ENCODE measurements at places on chromosomes 2 and 18.

DNA sequence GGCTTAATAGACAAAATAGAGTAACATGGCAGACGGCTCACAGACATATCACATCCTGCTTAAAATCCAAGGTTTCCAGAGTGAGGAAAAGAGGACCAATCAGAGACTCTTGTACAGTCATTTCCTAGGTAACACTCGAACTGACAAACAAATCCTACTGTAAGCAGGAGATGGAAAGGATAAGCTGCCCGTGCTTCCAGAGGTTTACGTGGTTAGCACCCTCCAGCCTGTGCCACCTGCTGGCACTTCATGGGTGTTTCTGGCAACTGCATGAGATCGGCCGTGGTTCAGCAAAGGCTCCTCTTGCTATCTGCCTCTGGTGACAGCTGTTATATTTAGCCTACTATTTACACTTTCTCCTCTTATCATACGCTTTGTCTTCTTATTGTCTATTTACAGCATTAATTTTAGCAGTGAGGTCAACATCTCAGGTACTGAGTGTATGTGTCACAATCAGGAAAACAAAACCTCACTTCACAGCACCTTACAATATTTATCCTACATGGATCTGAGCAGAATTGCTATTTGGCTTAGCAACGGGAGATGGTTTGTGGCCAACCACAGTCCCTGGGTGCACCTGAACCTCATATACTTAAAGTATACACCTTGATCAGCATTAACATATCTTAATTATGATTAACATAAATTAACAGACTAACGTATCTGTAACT lies 226.9 kb downstream of the TMEM163 start:
- DNase-seq: no peak

DNA sequence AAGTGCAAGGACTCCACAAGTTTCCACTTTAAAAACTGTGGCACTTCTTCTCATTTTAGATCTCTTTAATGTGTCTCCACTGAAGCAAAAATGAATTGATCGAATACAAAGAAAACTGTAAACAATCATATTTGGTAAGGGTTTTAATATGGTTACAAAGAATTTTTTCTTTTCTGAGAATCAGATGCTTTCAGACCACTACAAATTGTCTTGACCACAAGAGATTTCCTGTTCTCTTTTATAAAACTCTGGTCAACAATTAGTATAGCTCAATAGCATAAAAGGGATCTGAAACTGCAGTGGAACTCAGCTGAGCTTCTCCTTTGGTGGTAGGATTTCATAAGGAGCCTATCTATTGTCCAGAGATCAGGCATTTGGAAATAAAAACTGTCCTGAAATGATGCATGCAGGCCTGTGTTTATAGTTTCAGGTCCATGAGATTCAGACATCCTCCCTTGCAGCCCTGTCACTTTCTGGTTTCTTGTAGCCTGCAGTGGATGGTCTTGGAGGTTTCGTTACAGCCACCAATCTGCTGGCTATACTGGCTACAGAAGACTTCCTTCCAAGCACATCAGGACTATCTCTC lies 120.0 kb downstream of the DOCK10 start:
- peak; percentile 36 for DNase-seq

DNA sequence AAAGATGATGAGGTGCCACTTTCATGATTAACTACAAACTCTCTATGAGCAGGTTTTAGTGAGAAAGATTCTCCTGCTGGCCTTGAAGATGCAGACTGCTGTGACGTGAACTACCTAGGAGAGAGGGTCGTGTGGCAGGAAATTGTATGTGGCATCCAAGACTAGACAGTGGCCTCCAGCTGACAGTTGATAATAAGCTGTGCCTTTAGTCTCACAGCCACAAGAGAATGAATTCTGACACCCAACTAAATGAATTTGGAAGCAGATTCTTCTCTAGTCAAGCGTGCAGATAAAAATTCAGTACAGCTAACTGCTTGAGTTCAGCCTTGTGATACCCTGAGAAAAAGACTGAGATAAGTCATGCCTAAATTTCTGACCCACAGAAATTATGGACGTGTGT lies 169.0 kb upstream of the COL3A1 start:
- no peak for DNase-seq

- no peak for DNase-seq
Measured at GRCh38 chr2:210299866-210300373, 15.1 kb downstream of the MYL1 start.

- no peak for DNase-seq
Measured at GRCh38 chr2:178976351-178976750, 73.6 kb downstream of the CCDC141 start.
